Stimulated activated CD4-positive, alpha-beta T cell treated with anti-CD3 and anti-CD28 coated beads, TNF-alpha, amount 100 ng/mL, for 1 hour (primary cell): ENCODE measurements at places on chromosomes 16 and 17.

GRCh38 chr16:873243-873661, 72.7 kb upstream of the GNG13 start:
- no peak for DNase-seq

- DNase-seq = no peak
Measured at GRCh38 chr16:19269098-19269497, 16.4 kb upstream of the CLEC19A start.

DNA sequence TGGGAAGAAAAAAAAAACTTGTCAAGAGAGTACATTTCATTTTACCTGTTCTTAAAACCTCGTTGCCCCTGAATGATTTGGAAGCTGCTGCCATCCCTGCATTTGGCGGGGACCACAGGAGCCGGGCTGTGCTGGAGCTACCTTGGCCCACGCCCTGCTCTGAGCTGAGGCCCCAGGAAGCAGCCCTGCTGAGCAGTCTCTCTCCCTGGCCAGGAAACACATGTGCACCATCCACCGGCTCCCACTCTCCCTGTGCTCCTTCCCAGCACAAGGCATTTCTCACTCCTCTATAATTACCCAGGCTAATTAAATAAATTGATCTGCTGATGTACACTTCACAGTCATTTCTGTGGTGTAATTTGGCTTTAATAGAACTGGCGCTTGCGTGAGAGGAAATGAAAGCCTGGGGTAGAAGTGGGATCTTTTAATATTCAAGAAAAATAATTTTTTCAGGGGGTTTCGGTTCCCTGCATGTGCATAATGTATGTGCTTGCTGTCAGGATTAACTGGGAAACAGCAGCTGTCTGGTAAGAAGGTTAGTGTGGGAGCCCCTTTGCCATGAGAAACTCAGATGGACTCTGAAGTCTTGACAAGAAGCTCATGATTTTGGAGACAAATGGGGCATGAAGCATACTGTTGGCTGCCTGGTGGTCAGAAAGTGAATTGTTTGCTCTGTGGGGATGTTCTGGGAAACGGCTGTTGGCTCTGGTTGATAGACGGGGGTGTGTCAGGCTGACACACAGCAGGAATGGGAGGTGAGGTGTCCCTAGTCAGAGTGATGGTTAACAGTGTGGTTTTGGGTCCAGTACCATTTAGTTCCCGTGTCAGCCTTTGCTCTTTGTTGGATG, 252.3 kb upstream of the EEF2KMT start:
- DNase-seq = no peak

GRCh38 chr17:44363613-44364159, at the start of gene FAM171A2:
FAM171A2 (minus strand) TSS chr17:44363853; CDS start chr17:44363714, 139 bp downstream.
- no peak for DNase-seq

GRCh38 chr16:68444056-68444657, 4.2 kb downstream of the SMPD3 start:
- no peak for DNase-seq

- no peak for DNase-seq
Measured at GRCh38 chr17:6862825-6863224, 31.3 kb upstream of the TEKT1 start.

DNA sequence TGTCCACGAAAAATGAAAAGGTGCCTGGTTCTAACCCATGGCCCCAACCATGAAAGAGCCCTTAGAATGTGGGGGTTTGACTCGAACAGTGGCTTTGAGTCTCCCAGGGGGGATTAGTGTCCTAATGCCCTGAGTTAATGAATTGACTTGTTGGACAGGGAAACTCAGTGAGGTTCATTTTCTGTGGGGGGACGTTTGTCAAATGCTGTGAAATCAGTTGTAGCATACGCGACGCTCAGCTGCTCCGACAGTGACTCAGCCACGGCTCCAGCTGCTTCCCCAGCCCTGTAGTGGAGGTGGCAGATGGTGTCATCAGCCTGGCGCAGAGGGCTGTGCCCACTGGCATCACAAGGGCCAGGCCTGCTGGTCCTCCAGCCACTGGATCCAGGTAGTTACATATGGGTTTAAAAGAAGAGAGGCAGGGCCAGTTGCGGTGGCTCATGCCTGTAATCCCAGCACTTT, 3.9 kb upstream of the TMEM235 start:
- DNase-seq = no peak

DNA sequence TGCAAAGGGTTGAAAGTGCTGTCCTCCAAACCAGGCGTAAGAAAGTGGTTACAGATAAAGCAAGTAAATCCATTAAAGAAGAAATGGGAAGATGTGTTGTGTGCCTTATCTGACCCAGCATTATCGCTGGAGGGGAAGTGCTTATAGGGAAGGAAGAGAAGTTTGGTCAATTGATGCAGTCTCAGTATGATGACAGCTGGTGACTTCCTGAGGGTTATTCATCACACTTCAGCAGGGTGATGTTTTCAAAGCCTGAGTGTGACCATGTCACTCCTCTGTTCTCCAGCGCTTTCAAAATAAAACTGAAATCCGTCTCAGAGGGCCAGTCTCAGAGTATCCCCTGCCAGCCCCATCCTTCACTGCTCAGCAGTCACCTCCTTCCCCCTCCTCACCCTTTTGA, 505.4 kb upstream of the RBFOX1 start:
- DNase-seq = no peak

DNA sequence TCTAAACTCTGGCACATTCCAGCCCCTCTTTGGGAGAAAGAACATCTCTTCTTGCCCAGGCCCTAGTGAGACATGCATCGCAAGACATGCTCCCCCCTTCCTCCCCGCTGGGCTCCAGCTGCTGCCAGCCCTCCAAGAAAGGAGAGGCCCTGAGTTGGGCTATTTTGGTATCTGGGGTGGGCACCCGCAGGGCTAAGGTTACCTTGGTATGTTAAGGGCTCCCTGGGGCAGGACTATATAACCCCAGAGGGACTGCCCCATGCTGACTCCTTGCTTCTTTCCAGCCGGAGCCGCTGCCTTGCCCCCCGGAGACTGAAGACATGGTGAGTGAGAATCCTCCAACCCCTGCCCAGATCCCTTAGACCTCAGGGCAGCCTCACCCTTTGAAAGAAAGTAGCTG, at the start of gene MYL11:
MYL11 (plus strand) TSS at position 265 of the 400 bp plus-strand sequence; CDS start at position 321, 56 bp downstream.
- DNase-seq = no peak

GRCh38 chr16:85193115-85193493, 80.8 kb upstream of the CIBAR2 start:
- no peak for DNase-seq

DNA sequence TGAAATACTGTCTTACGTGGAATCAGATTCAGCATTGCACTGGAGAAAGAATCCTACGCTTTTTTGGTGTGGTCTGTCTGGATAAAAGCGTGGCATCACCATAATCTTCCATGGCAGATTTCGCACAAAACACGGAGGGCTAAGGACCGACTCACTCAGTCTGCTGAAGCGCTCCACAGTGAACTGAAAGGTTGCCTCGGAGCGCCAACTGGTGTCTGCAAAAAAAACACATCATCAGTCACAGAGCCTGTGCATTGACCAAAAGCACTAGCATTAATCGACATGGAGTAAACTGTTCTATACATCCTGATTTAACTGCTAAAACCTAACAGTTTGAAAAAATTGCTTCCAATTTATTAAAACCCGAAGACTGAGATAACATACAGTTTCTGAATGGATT, 40.5 kb downstream of the USP7 start:
- no peak for DNase-seq

DNA sequence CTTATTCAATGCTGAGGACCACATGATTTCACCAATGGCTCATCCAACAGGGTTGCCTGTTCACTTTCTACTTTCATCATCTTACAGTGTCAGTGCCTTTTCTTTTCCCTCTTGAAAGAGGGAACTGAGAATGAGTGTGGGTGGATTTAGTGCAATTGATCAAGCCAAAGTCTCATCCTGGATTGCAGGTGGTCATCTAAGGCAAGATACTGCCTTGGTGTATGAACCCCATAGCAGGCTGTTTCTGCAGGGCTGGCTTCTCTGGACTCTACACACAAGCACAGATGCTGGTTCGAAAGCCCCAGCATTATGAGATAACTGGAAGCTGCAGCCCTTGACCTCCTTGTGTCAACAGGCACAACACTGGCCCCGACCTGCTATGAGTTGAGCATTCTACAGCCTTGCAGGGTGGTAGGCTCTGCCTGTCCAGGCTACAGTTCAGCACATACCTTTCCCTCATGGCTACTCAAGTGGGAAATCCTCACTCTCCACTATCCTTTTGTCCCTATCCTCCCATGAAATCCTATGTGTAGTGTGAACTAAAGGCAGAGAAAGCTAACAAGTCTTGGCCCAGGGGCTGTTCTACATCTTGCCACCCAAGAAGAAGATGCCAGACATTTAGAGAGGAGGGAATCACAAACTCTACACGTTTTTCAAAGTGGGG, 358.7 kb downstream of the SLC39A11 start:
- no peak for DNase-seq

- no peak for DNase-seq
Measured at GRCh38 chr16:79298894-79299799, 301.4 kb downstream of the MAF start.

GRCh38 chr17:76467366-76467765, at the start of gene AANAT:
AANAT (plus strand) TSS chr17:76467603; CDS start chr17:76468747, 1,144 bp downstream.
- no peak for DNase-seq

DNA sequence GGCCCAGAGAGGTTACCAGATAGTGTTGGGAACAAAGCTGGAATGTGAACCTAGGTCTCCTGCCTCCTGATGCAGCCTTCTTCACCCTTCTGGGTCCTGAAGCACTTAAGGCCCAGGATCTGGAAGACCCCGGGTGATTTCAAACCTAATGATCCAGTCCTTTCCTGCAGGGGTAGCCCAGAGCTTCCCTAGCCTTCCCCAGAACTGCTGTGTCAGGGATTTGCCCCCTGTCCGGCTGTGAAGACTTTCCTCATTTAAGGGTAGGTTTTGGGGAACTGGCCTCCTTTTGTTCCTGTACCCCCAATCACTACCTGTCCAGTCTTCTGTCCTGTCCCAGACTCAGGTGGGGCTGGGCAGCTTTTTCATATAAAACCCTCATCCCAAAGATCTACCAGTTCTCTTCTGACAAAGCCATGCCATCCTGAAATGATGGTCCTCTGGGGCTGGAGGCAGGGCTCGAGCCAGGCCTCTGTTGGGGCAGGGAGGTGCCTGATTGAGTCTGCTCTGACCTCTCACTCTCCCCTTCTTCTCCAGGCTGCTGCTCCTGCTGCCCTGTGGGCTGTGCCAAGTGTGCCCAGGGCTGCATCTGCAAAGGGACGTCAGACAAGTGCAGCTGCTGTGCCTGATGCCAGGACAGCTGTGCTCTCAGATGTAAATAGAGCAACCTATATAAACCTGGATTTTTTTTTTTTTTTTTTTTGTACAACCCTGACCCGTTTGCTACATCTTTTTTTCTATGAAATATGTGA, 1.3 kb downstream of the MT1X start:
- no peak for DNase-seq

GRCh38 chr16:70410734-70411133, 28.2 kb downstream of the ST3GAL2 start:
- no peak for DNase-seq

GRCh38 chr17:11832401-11833137, 164.7 kb downstream of the ZNF18 start:
- no peak for DNase-seq

GRCh38 chr16:87678618-87679017, 76.3 kb downstream of the JPH3 start:
- no peak for DNase-seq

DNA sequence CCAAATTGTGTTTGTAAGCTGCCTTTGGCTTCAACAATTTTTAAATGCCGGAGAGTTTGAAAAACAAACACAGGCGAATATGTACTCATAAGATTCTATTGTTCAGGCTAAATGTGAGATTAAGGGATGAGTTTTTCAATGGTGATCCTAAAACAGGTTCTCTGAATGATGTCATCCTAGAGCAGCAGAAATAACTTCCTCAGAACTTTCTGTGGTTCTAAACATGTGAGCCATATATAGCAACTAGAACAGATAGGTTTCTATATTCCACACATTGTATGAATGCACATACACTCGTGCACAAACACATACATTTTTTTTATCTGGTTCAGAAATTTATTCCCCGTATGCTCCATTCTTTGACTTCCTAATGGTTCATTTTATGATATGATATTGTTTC, 1352.2 kb downstream of the CDH8 start:
- DNase-seq = no peak

DNA sequence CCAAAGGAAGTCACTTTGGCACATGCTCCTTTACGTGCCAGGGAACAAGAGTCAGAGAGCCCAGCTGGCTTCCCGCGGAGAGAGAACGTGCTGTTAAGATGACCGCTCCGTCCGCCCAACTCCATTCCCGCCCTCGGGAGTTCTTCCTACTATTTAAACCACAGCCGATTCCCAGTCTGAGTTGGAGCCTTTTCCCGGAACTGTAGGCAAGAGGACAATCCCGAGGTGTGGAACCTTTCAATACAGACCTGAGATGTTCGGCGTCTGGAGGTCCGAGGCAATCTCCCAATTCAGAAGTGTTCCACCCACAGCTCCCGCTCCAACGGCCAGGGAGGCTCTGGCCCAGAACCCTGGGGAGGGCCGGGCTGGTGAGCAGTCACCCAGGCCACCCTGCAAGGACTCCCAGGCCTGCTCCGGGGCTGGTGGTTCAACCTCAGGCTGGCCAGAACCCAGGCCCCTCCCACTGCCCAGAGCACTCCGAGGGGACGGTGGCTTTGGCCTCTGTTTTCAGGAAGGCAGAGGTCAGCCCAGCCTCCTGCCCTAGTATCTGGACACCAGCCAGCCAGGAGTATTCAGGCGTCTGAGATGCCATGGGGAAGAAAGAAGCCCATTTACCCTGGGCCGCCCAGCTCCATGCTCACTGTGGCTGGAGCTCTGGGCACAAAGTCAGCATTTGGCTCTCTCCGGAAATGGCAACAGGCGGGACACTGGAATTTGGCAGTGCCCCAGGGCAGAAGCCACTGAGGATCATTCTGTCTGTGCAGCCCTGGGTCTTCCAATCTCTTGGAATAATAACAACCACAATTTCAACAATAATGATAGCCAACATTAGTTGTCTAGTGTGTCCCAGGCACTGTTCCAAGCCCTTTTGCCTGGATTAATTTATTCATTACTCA, 21.4 kb downstream of the EMP2 start:
- no peak for DNase-seq

DNA sequence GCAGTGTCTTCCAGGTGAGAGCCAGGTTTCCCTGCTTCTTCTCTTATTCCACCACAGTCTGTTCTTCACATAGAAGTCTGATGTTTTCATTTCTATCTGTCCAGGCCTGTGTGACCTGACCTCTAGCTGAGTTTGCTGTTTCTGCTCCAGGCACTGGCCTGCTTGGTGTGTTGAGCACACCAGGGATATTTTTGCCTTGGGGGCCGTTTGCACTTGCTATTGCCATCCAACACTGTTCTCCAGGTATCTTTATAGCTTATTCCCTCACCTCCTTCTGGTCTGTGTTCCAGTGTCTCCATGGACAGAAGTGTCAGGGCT, 41.4 kb downstream of the MRTFB start:
- no peak for DNase-seq

DNA sequence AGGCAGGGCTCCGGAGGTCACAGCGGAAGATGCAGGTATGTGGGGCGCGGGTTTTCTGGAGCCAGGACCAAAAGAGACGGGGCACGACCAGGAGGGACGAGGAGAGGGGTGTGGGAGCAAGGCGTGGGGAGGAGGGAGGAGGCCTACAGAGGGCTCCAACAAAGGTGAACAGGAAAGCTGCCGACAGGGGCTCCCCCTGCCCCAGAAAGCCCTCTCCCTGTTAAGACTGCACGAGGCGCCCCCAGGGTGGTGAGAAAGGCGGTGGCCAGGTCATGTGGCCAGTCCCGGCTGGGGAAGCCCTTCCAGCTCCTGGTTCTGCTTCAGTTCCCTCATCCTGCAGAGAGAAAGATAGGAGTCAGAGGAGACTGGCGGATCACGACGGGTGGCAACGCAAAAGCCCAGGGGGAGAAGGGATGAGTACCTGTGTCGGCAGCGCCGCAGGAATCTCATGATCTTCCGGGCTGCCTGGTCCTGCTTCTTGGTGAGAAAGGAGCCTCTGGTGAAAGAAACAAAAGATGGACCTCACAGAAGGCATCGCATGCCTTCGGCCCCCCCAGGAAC, 949 bp upstream of the SPAG7 start:
- DNase-seq = no peak

GRCh38 chr16:56894331-56894917, 29.4 kb downstream of the SLC12A3 start:
- DNase-seq = no peak
